MM.1S (cell line): ENCODE measurements at places on chromosomes 1 and 21.

DNA sequence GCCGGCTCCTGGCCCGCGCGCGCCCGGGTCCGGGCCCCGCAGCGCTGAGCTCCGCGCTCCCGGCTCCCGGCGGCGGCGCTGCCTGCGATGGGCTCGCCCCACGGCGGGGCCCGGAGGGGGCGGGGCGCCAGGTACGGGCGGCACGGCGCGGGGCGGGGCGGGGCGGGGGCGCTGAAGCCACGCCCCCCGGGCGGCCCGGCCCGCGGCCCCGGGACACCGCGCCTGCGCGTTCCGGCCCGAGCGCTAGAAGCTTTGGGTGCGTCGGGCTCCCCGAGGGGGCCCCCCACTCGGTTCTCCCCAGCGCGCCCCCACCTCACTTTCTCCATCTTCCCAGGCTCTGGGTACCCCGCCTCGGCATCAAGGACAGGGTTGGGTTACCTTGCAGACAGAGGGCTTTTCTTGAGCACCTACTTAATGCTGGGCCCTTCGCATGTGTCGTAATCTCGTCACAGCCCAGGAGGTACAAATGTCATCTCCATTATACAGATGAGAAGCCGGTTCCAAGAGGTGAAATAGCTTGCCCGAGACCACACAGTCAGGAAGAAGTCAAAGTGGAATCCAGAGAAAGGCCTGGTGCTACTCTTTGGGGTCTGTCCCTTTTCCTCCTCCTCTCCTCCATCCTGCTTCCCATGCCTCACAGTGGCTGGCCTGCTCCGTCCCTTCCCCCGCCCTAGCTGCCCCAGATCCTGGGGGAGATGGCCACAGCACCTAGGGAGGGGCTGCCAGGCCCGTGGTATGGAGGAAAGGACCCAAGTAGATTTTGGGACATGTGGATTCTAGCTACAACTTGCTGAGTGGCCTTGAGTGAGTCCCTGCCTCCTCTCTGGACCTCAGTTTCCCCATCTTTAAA lies 46.5 kb downstream of the RAP1GAP start:
- peak; percentile 59 for DNase-seq

GRCh38 chr1:234201600-234201999 lies 171.7 kb upstream of the COA6 start:
- DNase-seq: no peak

DNA sequence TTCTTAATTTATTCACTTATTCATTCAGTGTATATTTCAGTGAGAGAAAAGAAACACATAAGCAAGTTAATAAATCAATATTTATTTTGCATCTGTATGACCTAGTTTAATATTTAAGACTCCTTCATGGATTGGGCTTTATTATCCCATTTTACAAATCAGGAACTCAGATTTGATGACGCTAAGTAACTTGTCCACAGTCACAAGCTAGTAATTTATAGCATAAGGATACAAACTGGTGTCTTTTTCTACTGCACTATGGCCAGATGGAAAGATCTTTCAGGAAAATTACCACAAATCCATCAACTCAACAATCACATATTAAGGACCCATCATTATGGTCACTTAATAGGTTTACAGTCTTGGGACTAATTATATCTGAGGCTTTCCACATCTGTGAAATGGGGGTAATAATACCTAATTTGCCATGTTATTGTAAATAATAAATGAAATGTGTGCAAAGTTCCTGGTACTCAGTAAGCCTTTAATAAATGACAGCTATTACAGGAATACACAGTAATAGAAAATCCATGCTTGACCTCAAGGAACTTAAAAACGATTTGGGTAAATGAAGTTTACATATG lies 13.3 kb downstream of the CDKN2C start:
- no peak for DNase-seq

- DNase-seq: no peak
Observed at GRCh38 chr1:203090421-203091198, 4.8 kb upstream of the MYOG start.

GRCh38 chr1:182833271-182833670 lies 5.9 kb upstream of the DHX9 start:
- no peak for DNase-seq

DNA sequence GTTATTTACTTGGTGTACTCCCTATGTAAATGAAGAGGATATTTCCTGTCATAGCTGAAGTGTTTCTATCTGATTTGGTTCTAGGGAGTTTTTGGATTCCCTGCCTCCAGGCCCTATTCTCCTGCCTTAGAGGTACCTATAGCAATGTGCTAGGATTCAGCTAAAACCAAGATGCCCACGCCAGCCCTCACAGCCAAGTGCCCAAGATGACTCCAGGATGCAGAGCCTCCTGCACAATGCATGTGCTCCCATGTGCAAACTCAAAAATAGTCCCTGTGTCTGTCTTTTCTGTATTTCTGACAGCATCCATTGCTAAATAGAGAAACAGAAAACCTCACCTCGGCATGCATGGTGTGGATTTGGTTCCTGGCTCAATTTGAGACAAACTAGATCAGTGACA lies 887 bp upstream of the TARBP1 start:
- DNase-seq: no peak

DNA sequence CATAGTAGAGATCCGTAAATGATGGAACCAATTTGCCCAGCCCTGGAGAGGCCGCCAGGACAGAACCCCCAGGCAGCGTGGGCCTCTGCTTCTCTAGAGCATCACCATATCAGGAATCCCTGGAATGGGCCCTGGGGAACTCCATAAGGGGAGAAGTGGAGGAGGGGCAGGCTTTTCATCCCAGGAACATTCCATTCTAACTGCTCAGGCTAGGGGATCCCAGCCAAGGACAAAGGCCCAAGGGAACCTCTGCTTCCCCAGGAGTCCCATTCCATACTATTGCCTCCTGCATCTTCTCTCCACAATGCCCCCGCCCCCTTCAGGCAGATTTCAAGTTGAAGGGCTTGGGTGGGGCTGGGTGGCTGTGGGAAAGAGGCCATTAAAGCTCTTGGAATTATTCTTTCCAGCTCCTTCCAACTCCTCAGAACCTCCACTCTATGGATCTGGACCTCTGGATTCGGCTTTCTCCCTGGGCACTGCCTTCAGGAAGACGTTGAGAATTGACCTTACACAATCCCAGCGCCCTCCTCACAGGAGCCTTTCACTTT lies 6.0 kb downstream of the TRNP1 start:
- no peak for DNase-seq

DNA sequence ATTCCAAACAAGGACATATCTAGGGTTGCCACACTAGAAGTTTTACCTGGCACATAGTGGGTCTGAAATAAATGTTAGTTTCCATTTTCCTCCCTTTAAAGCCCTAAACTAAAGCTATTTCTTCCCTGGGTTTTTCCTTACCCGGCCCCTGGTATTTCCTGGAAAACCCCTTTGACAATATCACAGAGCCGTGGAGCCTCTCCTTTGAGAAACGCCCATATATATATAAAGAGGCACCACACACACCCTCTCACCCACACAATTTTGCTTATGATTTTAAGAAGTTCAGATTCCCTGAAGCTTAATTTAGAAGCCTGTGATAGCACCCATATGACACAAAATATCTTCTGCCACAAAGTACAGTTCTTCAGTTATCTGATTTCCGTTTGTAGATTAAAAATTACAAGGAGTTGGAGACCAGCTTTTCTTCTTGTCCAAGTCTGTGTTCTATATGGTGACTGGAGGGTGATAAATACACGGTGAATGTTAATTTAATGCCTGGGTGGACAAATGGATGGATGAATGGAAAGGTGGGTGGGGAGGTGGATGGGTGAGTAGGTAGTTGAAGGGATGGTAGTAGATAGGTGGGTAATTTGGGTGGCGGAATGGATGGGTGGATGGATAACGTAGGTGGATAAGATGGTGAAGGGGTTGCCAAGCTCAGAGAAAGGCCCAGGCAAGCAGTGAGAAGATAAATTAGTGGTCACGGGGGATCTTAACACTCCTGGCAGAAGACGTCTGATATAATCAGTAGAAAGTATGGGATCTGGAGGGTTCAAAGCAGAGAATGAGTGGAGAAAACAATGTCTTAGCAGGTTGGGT lies 154.4 kb upstream of the FGGY start:
- DNase-seq: no peak

DNA sequence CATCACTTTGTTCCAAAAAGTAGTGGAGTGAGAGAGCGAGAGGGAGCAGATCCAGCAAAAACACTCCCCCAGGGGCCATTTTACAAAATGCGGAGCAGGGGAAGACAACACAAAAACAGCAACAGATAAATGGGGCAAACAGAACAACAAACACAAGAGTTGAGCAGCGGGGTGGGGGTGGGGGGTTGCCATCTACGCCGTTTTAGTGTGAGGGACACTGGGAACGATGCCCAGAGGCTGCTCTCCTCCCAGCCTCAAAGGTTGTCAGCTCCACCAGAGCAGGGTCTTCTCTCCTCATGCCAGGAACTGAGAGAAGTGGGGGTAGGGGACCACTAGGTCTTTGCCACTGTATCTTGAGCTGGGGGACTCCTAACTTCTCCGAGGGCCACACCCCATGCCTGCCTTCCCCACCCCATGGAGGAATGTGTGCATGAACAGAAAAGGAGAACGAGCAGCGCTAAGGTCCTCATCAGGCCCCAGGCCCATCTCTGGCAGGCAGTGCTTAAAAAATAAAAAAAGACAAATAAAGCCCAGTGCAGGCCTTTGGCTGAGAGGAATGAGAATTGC lies 1.3 kb upstream of the PBXIP1 start:
- DNase-seq: no peak

- no peak for DNase-seq
Observed at GRCh38 chr1:40270152-40270834, 12.3 kb downstream of the ZMPSTE24 start.

DNA sequence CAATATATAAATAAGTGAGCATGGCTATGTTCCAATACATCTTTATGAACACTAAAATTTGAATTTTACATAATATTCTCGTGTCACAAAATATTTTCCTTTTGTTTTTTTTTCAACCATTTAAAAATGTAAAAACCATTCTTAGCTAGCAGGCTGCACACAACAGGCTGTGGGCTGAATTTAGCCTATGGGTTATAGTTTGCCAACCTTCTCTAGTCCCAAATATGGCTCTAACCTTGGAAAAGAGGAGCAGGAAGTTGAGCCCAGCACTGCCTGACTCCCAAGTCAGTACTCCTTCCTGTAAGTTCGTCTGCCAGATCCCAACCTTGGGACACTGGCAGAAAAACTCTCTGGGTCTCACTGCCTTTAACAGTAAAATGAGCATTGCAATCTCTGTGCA lies 13.4 kb downstream of the C1QB start:
- no peak for DNase-seq

DNA sequence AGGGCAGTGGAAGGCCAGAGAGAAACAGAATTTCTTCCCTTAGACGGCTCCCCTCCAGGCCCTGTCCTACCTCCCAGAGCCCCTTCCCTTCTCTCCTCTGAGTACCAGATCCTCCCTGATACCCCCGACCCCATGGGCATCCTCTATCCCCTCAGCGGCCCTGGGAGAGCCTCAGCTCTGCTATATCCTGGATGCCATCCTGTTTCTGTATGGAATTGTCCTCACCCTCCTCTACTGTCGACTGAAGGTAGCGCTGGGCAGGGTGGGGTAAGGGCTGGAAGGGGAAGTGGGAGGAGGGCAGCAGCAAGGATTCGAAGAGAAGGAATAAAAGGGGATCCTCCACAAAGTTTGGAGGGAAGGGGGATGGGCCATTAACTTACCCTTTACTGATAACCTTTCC lies 2.7 kb downstream of the FCER1G start:
- DNase-seq: no peak

- no peak for DNase-seq
Observed at GRCh38 chr1:148379697-148380096, 103.4 kb downstream of the PPIAL4G start.

- no peak for DNase-seq
Observed at GRCh38 chr1:205610036-205610435, 21.8 kb downstream of the ELK4 start.

GRCh38 chr21:28587748-28588147 lies 404.9 kb downstream of the LTN1 start:
- DNase-seq: no peak

- no peak for DNase-seq
Observed at GRCh38 chr1:94963864-94964263, 37.0 kb upstream of the CNN3 start.

DNA sequence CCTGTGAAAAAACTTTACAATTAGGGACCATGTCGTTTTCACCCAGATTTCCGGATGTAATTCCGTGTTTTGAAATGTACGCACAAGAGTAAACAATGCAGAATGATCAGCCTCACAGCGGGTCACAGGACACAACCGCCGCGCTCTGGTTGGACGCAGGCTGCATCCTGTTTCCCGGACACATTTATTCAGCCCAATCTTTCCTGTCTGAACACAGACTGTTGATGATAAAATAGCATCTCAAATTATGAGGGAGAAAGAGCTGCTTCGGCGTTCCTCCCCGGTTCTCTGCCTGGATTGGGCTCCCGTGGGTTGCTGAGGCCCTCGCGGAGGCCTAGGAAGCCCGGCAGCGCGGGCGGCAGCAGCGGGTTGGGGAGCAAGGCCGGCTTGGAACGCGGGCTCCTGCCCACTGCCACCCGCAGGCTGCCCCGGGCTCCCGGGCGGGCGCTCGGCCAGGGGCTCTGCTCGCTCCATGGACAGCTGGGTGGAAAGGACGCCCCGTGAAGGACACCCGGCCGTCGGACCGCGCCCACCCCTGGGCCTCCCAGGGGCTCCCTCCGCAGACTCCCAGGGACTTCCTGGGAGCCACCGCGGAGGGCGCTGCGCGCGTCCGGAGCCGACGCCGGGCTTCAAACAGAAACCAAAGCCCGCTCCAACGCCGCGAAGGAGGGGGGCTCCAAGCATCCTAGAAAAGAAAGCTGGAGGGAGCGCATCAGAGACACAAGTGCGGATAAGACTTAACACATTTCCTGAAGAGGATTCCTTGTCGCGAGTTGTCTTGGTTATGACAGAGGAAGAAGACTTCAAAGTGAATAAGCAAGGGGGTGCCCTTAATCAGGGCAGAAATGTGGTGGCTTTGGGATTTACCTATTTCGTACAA lies 122.3 kb downstream of the ESRRG start:
- peak; percentile 36 for DNase-seq

DNA sequence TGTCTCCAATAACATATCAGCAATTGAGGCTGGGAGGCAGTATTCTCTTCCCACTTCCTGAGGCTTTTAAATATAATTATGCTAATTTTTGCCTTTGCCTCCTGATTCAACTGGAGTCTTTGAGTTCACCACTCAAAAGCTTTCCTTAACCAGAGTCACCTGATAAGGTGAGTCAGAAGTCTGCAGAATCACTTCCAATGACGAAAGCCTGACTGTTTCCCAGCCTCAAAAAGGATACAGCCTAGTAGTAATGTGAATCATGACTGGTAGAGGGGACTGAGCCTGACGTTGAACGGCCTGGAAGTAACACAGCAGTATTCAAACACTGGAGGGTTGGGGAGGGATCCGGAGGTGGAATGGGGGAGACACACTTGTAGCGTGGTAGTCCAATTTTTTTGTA lies 10.4 kb upstream of the MRPL9 start:
- no peak for DNase-seq
